Left forelimb (tissue), 1 donor: ENCODE measurements at places on chromosomes 6 and 20.

- DNase-seq = no peak
These were observed 27.0 kb upstream of the SERPINB1 start for GRCh38 chr6:2868637-2869036.

- DNase-seq = no peak
These were observed 6.4 kb upstream of the TBXT start for GRCh38 chr6:166174031-166174430.

GRCh38 chr20:51531141-51531710, 11.3 kb downstream of the NFATC2 start:
- DNase-seq = no peak

DNA sequence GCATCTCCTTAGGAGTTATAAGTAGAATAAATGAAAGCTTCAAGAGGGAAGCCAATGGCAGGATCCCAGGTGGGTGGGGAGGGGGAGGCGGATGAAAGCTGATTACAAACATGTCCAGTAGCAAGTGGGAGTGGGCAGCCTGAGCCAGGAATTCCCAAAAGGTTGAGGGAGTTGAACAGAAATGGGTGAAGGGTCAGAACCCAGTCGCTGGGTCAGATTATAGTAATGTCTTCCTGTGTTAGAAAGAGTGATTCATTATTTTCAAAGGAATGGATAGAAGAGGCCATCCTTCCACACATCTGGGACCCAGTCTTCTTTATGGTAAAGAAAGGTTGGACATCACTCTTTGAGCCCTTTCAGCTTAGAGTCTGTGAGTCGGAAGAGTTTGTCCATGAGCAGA, 41.0 kb upstream of the FAM50B start:
- DNase-seq = no peak

DNA sequence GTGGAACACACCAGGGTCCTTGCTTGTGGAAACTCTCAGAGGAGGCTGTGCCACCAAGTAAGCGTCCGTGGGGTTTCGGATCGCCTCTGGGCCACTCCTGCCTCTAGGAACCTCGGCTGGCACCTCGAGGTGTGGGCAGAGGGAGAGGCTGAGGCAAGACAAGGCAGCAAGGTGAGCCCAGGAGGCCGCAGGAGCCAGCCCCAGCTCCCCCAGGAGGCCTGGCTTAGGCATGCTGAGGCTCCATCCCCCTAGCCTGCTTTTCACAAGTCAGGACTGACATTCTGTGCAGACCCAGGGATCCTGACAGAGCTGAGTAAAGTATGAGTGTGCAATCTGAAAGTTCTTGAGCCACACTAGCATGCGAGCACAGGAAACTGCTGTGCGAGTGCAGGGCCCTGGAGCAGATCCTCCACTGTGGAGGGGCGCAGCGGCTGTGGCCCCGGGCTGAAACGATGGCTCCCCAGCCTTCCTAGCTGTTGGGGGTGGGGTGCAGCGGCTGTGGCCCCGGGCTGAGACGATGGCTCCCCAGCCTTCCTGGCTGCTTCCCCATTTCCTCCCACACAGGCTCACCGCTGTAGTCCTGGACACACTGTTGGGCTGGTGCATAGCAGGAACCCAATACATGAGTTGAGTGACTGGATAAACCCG, 75.2 kb upstream of the CD93 start:
- DNase-seq = no peak

DNA sequence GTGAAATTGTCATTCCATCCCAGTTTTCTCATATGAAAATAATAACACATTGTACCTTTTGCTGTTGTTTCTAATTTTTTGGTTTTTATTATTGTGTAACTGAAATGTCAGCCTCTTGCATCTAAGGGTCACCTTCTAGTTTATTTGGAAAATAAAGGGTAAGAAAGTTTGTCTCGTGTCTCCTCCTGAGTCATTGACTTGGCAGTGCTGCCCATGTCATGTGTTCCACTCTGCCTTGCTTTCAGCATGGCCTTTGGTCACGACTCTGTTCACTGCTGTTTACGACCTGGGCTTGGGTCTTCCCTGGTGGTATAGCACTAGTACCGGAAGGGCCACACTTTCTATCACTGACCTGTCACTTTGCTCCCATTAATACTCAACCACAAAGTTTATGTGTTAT, 171.4 kb upstream of the RSPO3 start:
- DNase-seq = no peak

DNA sequence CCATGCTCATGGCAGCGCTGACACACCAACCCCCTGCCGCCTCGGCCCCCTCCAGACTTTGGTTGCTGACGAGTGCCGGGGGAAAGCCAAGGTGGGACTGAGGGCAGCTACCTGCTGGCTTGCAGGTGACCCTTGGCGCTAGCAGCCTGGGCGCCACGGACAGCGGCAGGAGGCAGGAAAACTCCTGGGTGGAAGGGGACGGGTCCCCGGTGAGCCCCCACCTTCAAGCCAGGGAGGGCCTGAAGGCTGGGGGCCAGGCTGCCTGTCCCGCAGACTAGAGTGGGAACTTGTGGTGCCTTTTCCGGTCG, 226.7 kb downstream of the OTOR start:
- no peak for DNase-seq

DNA sequence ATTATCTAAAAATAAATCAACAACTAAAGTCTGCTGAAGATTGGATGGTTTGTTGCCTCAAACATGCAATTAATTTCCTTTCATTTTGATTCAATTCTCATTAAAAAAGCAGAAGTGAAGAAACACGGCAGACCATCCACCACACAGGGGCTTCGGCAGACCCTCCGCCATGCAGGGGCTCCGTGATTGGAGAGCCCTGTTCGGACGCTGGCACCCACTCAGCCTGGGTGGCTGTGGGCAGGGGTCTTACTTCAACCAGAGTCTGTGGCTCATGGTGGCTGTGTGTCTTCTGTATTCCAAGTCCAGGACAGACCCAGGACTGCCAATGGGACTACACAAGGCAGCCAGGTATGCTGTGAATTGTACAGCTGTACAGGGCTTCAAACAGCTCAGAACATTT, 86.9 kb upstream of the FRMD1 start:
- DNase-seq = peak; percentile 40

GRCh38 chr6:107956586-107957307, 1.3 kb downstream of the SEC63 start:
- DNase-seq = no peak

- no peak for DNase-seq
These were observed 81.3 kb downstream of the MOXD1 start for GRCh38 chr6:132320007-132320406.

GRCh38 chr6:36671687-36672375, 6.7 kb upstream of the CDKN1A start:
- no peak for DNase-seq

DNA sequence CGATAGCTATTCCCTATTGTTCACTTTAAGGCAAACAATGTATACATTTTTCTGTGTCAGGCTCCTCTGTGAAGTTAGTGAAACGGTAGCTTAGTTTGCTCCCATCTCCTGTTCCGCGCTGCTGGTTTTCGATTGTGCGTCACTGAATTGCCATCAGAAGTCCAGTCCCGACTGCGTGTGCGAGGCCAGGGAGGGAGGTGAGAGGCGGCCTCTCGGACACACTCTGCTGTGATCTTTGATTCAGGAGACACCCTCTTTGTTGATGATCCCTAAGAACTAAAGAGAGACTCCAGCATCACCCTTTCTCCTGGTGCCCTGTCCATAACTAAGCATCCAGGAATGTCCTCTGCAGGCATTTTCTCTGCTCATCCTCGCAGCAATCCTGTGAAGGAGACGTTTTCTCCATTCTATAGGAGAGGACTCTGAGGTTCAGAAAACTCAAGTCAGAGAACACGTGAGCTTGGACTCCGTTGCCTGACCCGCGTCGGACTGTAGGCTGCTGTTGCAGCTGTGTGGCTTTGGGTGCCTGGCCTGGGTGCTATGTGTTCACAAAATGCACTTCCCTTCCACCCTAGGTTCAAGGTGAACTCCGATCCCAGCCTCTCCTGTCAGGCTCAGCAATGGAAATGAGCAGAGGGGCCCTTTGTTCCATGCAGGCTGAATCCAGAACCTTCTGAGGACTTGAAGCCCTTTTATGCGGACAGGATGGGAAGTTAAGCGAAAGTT, 24.1 kb upstream of the UNC93A start:
- no peak for DNase-seq

- no peak for DNase-seq
These were observed 9.9 kb downstream of the HAO1 start for GRCh38 chr20:7930343-7930742.

DNA sequence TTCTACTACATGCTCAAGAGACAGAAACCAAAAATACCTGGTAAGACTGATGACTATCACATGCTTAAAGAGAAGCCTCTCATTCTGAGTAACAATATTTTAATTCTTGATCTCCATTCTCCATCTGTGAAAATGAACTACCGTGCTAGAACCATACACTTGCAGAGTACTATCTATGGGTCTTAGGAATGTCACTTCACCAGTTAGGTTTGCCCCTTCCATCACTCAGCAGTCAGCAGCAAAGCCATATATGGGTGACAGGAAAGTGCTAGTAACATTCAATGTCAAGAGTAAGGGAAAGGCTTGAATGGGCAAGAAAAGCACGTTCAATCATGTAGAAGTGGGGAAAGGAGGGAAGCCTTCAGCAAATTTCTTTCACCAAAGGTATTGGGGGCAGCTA, 2.3 kb downstream of the DNAAF9 start:
- DNase-seq = no peak
